ENCODE measurements at places on chromosomes 7 and 10.

GRCh38 chr10:79149662-79150443 lies 81.1 kb downstream of the ZMIZ1 start:
- peak; percentile 85 for DNase-seq

GRCh38 chr10:23338886-23339285 lies 5.7 kb downstream of the C10orf67 start:
- no peak for DNase-seq

- no peak for DNase-seq
Observed at GRCh38 chr7:99631295-99632109, 14.8 kb downstream of the ZSCAN25 start.

- DNase-seq, result no peak
Observed at GRCh38 chr7:152751449-152752141, 8.0 kb upstream of the ACTR3B start.

GRCh38 chr10:1169186-1169885 lies 113.2 kb downstream of the WDR37 start:
- DNase-seq, result no peak

DNA sequence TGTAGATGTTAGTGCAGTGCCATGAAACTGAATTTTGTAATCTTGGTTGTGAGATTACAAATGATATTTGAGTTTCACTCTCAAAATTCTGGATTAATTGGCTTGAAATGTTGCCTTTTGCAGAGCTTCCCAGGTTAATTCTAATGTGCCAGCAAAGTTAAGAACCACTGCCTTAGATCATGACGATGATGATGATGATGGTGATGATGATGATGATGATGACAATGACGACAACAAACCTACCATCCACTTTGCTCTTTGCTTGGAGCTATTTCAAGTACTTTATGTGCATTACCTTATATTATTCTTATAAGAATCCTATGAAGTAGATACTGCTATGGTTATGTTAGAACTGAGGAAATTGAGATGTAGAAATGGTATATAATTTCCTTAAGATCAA lies 261.6 kb downstream of the CNTNAP2 start:
- DNase-seq, result no peak

DNA sequence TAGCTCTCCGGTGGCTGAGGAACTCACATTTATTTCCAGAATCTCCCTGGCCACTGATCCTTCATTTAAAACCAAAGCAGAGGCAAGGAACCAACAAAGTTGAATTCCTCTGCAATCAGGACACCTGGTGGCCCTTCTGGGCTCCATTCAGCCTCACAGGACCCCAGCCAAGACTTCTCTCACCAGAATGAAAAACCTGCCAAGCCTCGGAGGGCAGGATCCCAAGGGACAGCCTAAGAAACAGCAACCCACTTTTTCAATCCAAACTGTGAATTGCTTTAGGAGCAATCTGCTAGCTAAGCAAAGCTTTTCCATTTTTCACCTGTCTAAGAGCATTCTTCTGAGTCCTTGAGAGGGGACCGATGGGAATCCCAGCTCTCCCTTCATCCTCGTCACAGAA lies 34.6 kb downstream of the OAT start:
- DNase-seq, result no peak

- DNase-seq, result no peak
Observed at GRCh38 chr7:123876557-123877256, 31.7 kb downstream of the HYAL4 start.

DNA sequence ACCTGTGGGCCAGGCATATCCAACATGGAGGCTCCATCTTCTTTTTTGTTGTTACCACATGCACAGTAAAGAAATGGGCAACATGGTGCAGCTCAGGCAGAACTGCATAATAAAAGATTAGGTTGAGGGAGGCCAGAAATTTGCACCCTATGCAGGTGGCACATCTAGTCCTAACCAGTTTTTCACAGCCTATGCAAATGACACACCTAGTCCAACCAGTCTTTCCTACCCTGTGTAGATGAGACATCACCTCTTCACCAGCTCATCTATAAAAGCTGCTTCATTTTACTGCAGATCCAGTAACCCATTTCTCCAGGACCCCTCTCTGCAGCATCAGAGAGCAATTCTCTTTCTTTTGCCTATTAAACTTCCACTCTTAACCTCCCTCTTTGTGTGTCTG lies 411.0 kb upstream of the PCDH15 start:
- no peak for DNase-seq

GRCh38 chr7:80934321-80934720 lies 15.5 kb upstream of the SEMA3C start:
- no peak for DNase-seq

GRCh38 chr7:100130608-100131453 lies 4.1 kb downstream of the MBLAC1 start:
- DNase-seq, result peak; percentile 89
